H9 (cell line): ENCODE measurements at places on chromosomes 4 and X.

GRCh38 chr4:25609976-25610375, 45.7 kb upstream of the SLC34A2 start:
- H3K36me3 ChIP-seq = no peaks in the 10 kb centered on the region
- H3K27me3 ChIP-seq = no peaks in the 10 kb centered on the region
- H3K4me3 ChIP-seq = no peak overlapping the region

- no peak for DNase-seq
- H3K4me3 ChIP-seq = no peak overlapping the region
- H3K4me1 ChIP-seq = no peaks in the 10 kb centered on the region
- H3K36me3 ChIP-seq = no peaks in the 10 kb centered on the region
Observed at GRCh38 chr4:149279776-149280175, 535.9 kb downstream of the IQCM start.

GRCh38 chrX:37677243-37677642, 8.3 kb upstream of the XK start:
- H3K4me1 ChIP-seq = no peaks in the 10 kb centered on the region
- H3K27ac ChIP-seq = no peak overlapping the region
- DNase-seq = no peak
- H3K36me3 ChIP-seq = no peaks in the 10 kb centered on the region
- H3K27me3 ChIP-seq = no peaks in the 10 kb centered on the region; the same call in 1 of the 2 replicates

DNA sequence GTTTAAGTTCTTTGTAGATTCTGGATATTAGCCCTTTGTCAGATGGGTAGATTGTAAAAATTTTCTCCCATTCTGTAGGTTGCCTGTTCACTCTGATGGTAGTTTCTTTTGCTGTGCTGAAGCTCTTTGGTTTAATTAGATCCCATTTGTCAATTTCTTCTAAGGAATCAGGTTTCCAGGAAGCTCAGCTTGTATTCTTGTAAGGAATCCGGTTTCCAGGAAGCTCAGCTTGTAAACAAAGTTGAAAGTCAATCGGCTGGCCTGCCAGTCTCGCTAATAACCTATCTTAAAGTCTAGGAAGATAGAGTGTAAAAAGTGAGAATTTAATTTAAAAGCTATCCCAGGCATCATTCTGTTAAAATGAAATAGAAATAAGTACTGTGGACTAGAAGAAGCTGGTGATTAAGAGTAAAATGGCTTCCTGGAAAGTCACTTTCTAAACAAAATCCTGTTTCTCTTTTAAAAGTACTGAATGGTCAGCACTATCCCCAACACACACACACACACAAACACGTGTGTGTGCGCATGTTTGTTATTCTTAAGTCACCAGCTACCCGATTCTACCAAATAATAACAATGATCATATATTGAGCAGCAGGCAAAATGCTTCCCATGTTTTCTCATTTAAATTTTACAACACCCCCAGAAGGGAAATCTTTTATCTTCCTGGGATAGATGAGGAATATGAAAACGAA, 171.7 kb downstream of the PAPSS1 start:
- H3K27ac ChIP-seq = no peak overlapping the region
- H3K27me3 ChIP-seq = no peaks in the 10 kb centered on the region
- H3K4me1 ChIP-seq = no peaks in the 10 kb centered on the region; the same call in 1 of the 2 replicates

DNA sequence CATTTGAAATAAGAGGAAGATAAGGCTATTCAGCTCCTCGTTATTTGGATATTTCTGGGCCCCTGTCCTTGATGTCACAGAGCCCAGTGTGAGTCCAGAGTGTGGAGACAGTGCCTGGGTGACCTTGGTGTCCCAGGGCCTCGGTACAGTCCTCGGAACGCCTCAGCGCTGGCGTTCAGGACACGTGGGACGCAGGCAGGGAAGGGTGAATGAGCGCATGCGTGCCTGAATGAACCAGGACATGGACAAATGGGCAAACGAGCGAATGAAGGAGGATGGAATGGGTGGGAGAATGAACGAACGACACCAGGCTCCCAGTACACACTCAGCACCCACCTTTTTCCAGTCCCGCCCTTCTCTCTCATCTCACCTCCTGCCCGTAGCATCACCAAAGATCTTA, 44.2 kb downstream of the EVC start:
- no peak overlapping the region for H3K4me3 ChIP-seq
- H3K27me3 ChIP-seq = no peaks in the 10 kb centered on the region
- H3K4me1 ChIP-seq = peaks cover 10% of the 10 kb centered on the region; the same call in 1 of the 2 replicates
- DNase-seq = no peak

DNA sequence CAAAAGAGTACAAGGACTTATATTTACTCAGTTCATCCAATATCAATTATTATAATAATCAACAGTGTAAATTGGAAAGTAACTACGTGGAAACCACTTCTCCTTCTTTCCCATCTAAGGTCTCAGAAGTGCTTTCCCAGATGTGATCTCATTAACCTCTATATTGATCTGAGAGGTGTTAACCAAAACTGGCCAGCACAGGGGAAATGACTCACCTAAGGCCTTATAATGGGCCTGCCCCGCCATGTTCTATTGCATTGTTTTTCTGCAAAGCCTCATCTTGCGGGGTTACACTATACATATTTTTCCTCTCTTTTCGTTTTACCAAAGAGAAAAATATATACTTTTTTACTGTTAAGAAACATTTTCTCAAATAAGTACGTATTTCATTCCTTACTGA, 20.5 kb downstream of the RAB40A start:
- H3K27ac ChIP-seq = no peak overlapping the region
- H3K4me3 ChIP-seq = no peak overlapping the region
- H3K4me1 ChIP-seq = no peaks in the 10 kb centered on the region
- DNase-seq = no peak
- H3K36me3 ChIP-seq = peaks cover 6% of the 10 kb centered on the region
- H3K27me3 ChIP-seq = no peaks in the 10 kb centered on the region

DNA sequence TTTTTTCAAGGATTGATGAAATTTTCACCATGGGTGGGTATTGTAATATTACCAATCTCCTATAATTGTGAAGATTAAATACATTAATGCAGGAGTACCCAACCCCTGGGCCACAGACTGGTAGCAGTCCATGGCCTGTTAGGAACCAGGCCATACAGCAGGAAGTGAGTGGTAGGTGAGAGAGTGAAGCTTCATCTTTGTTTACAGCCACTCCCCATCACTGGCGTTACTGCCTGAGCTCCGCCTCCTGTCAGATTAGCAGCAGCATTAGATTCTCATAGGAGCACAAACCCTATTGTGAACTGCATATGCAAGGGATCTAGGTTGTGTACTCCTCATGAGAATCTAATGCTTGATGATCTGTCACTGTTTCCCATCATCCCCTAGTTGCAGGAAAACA, 15.1 kb downstream of the RAPGEF2 start:
- no peaks in the 10 kb centered on the region; the same call in 1 of the 2 replicates for H3K4me1 ChIP-seq
- no peaks in the 10 kb centered on the region for H3K27me3 ChIP-seq
- H3K27ac ChIP-seq = no peak overlapping the region
- H3K4me3 ChIP-seq = no peak overlapping the region
- DNase-seq = no peak
- H3K36me3 ChIP-seq = peaks cover 15% of the 10 kb centered on the region

- no peak overlapping the region for H3K4me3 ChIP-seq
- no peaks in the 10 kb centered on the region for H3K4me1 ChIP-seq
- DNase-seq = no peak
- peaks cover 2% of the 10 kb centered on the region; the same call in 1 of the 2 replicates for H3K36me3 ChIP-seq
- H3K27ac ChIP-seq = no peak overlapping the region
Observed at GRCh38 chrX:50402886-50403285, 67.7 kb downstream of the DGKK start.

DNA sequence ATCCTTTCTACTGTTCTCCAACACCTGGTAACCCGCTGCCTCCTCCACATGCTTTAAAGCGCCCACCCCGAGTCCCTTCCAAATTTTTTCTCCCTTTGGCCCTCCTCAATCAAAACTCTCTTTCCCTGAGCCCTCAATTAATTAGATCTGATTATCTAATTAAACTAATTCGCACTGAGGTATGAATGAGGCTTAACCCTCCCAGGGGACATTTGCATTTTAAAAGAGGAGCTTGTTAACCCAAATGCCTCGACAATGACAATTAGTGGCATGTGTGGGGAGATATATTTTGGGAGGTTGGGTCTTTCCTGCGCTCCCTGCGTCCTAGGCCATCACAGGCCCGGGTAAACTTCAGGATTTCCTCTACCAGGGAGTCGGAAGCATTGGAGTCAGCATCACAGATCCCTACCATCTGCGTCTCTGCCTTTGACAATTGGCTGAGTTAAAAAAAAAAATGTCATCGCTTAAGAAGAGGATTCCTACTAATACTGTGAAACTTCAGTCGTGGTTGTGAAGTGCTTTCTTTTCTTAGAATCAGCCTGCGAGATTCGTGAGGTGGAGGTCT, 50.6 kb downstream of the TENM3 start:
- peaks cover 8% of the 10 kb centered on the region; the same call in 1 of the 2 replicates for H3K4me1 ChIP-seq
- H3K4me3 ChIP-seq = no peak overlapping the region
- H3K27ac ChIP-seq = no peak overlapping the region
- peak; percentile 30 for DNase-seq
- H3K36me3 ChIP-seq = no peaks in the 10 kb centered on the region
